Stimulated activated CD8-positive, alpha-beta memory T cell treated with anti-CD3 and anti-CD28 coated beads, Interleukin-4, amount 100 ng/mL, for 4 hours (primary cell): ENCODE measurements at places on chromosomes 5 and 9.

GRCh38 chr9:32550150-32550561 is 2.0 kb upstream of the SMIM27 start:
- no peak for DNase-seq

- no peak for DNase-seq
Observed at GRCh38 chr5:89351222-89351621, 468.2 kb upstream of the MEF2C start.

- no peak for DNase-seq
Observed at GRCh38 chr5:135136546-135136945, 102.5 kb upstream of the PITX1 start.

- DNase-seq, result no peak
Observed at GRCh38 chr9:112000743-112001142, 104.1 kb downstream of the UGCG start.

DNA sequence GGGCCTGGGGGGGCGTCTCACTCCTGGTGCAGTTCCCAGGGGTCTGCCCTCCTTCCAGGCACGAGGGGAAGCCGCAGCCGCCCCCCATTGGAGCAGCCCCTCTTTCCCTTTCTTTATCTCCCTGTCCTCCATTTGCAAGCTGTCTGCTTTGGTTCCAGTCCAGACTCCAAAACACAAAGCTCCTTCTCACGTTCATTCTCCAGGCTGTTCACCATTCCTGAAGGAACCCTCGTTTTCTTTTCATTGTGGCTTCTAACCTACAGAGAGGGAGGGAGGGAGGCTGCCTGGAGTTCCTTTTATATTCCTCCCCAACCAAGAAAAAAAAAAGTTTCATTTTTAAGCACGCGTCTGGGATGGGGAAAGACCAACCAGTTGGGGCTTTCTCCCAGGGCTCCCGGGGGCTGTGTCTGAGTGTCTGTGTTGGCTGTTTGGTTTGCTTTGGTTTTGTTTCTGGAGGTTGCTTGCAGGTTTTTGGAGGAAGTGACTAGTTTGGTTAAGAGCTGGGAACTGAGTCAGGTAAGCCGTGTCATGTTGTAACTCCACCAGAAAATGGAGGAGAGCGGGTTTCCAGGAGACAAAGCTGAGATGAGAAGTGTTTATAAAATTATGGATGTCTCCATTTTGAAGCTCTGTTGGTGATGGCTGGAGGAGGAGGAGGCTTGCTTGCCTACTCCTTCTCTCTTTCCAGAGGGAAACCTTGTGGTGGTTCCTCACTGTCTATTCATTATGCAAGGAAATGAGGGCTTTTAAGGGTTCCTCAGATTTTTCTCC is 1.6 kb downstream of the ZNF462 start:
- DNase-seq, result no peak

DNA sequence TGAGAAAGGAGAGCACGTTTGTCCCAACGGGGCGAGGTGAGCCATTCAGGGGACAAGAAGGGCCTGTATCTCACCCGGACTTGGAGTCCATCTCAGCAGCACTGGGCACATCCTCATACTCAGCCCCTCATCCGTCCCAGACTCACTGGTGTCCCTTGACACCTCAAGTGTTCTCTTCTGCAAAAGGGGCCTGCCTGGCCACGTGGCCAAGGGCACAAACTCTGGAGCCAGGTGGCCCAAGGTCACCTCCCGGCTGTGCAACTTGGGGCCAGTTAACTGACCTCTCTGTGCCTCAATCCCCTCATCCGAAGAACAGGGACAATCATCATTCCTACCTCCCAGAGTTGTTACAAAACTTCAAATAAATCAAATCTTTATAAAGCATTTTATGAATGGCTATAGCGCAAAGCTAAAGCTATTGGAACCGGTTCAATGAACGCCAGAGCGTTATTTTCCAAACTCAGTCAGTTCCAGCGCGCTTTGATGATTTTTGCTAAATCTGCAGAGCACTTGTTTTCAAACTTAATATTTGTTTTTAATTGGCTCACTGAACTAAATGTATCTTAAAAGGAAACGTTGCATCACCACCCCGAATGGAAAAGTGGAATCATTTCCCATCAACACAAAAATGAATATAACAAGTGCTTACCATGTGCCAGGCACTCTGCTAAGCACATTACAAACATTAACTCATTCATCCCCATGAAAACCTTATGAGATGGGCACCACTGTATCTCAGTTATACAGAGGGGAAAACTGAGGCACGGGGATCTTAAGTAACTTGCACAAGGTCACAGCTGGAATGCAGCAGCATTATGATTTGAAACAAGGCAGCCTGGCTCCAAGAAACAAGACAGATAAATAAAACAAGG is 49.3 kb downstream of the DUSP1 start:
- no peak for DNase-seq

DNA sequence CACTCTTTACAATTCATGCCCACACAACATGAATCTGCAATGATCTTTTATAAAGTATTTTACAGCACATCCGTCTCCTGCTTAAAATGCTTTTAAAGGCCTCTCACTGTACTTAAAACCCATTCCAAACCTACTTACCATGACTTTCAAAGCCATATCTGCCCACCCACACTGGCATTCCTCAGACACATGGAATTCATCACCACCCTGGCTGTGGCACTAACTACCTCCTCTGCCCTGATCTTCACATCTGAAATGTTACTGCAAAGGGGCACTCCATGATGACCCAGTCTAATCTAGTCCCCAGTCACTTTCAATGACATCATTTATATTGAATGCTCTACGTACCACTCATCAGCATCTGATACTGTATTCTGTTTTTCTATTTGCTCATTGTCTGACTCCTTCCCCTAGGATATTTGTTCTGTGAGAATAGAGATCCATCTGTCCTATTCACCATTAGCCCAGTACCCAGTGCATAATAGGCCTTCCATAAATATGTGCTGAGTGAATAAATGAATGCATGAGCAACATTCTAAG is 193.2 kb upstream of the KIF2A start:
- no peak for DNase-seq

GRCh38 chr9:83372957-83373356 is 165.2 kb downstream of the FRMD3 start:
- DNase-seq, result no peak

- no peak for DNase-seq
Observed at GRCh38 chr9:121773954-121774714, 122.7 kb downstream of the DAB2IP start.

GRCh38 chr9:86301686-86302085 is 19.3 kb upstream of the ISCA1 start:
- DNase-seq, result no peak

- DNase-seq, result no peak
Observed at GRCh38 chr5:140152022-140152999, 22.7 kb upstream of the CYSTM1 start.

DNA sequence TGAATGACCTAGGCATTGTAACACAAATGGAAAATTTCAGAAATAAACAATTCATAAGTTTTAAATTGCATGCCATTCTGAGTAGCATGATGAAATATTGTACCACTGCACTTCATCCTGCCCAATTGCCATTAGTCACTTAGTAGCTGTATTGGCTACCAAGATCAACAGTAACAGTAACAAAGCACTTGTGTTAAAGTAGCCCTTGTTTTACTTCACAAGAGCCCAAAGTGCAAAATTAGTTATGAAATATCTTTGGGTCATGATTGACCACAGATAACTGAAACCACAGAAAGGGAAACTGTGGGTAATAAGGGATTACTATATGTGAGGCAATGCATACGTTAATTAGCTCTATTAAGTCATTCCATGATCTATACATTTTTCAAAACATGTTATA is 33.3 kb upstream of the RORB start:
- no peak for DNase-seq

DNA sequence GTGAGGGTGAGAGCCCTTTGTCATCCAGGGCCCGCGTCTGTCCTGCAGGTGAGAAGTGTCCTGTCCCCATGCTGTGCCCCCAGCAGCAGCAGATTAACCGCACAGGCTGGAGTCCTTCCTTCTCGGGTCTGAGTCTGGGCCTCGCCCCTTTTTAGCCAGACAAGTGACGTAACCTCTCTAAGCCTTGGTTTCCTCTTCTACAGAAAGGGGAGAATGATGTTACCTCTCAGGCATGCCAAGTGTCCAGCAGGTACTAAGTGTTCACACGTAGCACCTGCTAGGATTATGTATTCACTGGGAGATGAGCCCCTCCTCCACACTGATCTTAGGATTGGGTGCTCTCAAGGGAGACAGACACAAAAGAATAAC is 6.9 kb downstream of the NEURL1B start:
- no peak for DNase-seq

DNA sequence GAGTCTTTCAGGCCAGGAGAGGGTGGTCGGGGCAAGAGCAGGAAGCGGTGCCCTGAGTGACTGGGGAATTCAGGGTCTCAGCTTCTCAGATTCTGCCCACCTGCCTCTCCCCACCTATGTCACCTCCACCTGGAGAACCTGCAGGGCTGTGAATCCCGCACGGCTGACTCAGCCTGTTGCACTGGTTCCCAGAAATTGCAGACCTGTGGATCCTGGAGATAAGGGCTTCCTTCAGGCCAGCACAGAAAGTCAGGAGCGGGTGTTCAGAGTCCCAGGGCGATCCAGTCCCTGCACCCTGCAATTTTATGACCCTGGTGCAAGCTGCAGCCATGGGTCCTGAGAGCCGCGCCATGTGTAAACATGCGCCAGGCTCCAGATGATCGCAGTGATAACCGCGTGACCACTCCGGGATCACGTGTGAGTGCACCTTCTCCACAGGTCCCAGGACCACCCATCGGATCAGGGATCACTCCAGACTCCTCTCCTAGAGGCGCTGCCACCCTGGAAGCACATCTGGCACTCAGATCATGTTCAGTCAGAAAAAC is 17.8 kb downstream of the IRX4 start:
- no peak for DNase-seq

DNA sequence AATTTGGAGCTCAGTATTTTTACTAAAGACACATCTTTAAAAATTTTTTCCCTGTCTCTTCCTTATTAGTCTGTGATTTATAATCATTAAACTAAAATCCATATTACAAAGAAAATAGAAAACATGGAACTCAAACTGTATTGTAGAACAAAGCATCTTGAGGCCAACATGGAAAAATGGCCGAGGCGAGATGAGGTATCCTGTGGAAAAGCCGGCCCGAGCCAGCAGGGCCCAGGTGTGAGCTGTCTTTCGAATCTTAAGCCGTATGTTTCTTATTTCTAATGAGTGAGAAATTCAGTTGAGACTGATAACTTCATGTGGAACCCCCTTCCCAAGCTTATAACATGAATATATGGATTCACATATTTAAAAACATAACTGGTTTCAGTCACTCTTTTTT is 170.4 kb upstream of the OTULINL start:
- no peak for DNase-seq

GRCh38 chr5:172420235-172420939 is 33.9 kb downstream of the SH3PXD2B start:
- DNase-seq, result no peak

DNA sequence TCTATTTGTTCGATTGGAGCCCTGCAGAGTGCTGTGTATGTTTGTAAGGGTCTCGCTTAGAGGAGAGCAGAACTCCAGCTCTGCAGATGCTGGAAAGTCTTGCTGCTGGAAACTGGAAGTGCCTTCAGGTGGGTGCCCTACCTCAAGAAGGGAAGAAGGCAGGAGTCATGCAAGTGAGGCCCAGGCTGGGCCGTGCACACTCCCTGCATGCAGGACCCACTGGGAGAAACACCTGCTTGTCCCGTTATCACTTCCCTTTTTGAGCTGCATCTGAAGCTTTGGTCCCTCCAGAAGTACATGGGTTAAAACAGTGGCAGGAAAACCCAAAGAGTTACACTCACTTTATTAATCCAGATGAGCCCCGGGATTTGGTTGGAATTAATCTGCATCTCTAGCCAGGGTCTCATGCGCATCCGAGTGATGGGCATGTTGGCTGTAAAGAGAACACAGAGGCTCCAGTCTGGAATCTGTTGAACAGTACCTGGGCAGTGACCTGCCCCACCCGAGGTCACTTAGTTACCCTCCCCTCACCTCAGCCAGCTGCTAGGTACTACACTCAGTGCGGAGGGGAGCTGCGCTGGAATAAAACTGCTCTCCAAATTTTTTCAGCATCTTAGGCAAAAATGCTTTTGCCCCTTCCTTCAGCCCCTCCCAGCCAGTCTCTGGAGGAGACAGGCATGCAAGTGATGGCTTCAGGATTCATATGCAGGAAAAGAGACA is 1.4 kb downstream of the IRF1 start:
- no peak for DNase-seq

GRCh38 chr5:95086927-95087815 is 197.7 kb downstream of the MCTP1 start:
- no peak for DNase-seq

- DNase-seq, result no peak
Observed at GRCh38 chr5:132258102-132259068, 889 bp downstream of the PDLIM4 start.

GRCh38 chr5:132708645-132709044 is 28.7 kb downstream of the KIF3A start:
- DNase-seq, result no peak

- no peak for DNase-seq
Observed at GRCh38 chr5:51684794-51685355, 301.6 kb downstream of the ISL1 start.

GRCh38 chr5:19608444-19609002 is 379.5 kb downstream of the CDH18 start:
- DNase-seq, result no peak

GRCh38 chr9:137250329-137251193 is 525 bp upstream of the STPG3 start:
- no peak for DNase-seq

GRCh38 chr5:60277941-60278340 is 384.4 kb upstream of the PDE4D start:
- no peak for DNase-seq

DNA sequence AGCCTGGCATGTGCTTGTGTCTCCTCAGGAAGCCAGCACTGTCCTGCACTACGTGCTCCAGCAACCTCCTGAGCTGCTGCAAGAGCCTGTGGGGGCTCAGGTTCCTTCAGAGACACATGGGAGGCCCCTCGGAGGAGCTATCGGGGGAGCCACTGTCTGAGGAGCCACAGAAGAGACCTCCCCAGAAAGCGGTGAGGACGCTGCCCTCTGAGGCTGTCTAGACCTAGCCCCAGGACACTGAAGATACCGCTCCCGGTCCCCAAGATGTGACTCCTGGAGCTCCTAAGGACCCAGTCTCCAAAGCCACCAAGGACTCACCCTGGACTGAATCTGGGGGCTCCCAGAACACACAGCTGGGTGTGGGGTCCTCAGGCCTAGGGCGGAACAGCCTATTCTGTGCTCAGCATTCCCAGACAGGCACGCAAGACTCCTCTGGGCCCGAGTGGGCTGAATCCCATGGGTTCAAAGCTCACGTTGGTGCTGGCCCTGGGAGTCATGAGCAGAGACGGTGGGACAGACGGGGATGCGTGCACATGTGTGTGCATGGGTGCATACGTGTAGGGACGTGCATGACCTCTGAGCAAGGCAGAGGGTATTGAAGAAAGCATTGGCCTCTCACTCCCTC is 50.0 kb downstream of the HRH2 start:
- DNase-seq, result no peak

GRCh38 chr5:40223884-40224402 is 455.8 kb upstream of the PTGER4 start:
- no peak for DNase-seq
